NCI-H2081 treated with DMSO at 0.1 percent for 48 hours (cell line): ENCODE measurements at places on chromosomes 11 and 22.

DNA sequence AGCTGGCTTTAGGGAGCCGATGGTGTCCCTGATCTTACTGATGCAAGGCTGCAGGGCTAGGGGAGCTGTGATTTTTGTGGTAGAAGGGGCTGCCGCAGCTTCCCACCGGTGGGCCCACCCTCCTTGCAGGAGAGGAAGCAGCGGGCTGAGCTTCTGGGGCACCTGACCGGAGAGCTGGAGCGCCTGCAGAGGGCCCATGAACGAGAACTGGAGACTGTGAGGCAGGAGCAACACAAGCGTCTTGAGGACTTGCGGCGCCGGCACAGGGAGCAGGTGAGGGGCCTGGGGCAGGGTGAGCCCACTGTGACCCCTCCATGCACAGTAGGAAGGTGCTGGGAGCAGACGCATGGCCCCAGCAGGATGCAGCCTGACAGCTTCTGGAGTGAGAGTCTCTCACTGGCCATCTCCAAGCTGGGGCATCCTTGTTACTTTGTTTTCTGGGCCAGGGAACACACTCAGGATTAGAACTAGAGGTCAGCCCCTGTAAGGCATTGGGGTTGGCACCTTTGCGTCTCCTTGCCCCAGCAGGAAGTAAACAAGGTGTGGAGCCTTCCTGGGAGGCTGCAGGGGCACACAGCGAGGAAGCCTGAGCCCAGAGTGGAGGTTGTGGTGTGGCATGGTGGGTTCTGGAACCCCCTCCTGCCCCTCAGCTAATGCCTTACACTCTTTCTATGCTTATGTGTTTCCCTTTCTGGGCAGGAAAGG lies 66.7 kb downstream of the CEP164 start:
- DNase-seq, result no peak

GRCh38 chr11:55967914-55968313 lies 1.8 kb downstream of the OR10AG1 start:
- no peak for DNase-seq

DNA sequence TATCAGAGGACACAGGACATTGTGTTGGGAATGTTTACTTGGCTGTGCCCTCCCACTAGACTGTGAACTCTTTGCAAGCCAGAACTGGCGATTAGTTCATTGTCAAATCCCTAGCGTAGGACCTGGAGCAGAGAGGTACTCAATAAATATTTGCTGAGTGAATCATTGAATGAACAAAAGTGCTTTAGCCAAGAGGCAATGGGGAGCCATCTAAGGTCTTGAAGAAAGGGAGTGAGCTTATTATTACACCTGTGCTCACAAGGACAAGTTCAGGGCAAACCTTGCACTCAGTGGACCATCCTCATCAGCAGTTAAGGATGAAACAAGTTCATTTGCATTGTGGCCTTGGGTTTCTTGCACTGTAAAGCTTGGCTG lies 1.1 kb upstream of the RASSF10 start:
- no peak for DNase-seq

GRCh38 chr22:35517769-35518530 lies 22.7 kb upstream of the RASD2 start:
- no peak for DNase-seq

- no peak for DNase-seq
Measured at GRCh38 chr11:14124886-14125285, 162.4 kb downstream of the SPON1 start.

DNA sequence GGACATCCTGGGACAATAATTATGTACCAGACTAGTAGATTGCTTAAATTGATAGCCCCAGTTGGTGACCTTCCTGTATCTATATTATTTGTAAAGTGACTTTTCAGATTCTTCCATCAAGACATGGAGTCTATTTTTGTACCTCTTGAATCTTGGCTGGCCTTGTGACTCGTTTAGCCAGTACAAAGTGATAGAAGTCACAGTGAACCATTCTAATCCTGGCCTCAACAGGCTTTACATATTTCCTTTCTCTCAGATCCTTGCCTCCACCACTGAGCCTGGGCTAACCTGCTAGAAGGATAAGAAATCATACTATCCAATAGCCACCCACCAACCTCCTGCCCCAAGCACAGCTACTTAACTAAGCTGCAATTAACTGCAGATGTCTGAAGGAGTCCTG lies 37.5 kb upstream of the SLC6A5 start:
- no peak for DNase-seq

- DNase-seq, result no peak
Measured at GRCh38 chr11:125333354-125334073, 162.6 kb downstream of the FEZ1 start.

DNA sequence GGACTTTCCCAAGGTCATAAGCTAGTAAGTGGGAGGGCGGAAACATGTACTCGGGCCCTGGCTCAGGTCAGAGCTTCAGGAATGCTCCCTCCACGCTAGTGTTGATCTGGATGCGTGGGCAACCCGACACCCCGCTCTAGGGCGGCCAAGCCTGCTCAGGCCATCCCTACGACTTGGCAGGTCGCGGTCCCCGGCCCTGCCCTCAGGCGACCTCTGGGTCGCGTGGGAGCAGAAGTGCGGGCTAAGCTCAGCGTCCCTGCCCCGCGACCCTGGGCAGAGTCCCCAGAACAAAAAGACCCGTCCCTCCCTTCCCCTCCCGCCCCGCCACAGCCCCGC lies 781 bp upstream of the TEF start:
- no peak for DNase-seq
